ENCODE measurements at places on chromosomes 5 and 9.
A peak's percentile ranks its signal among the peaks of the same experiment; 100 is the strongest.

- DNase-seq = no peak
These were observed 7.2 kb upstream of the ARRDC3 start for GRCh38 chr5:91390268-91390667.

DNA sequence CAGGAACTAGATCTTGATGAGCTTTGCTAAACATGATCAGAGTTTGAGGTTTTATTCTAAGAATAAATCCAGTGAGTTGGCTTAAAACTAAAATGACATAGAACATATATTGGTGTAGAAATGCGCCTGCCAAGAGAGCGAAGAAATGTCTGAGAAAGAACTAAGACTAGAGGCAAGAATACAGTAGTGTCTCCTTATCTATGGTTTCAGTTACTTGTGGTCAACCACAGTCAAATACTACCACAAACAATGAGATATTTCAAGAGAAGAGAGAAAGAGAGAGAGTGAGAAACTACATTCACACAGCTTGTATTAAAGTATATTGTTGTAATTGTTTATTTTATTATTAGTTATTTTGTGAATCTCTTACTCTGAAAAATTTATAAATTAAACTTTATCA, 254.4 kb upstream of the CDH10 start:
- DNase-seq = no peak

GRCh38 chr5:142550471-142550870, 135.4 kb downstream of the FGF1 start:
- no peak for DNase-seq

GRCh38 chr9:134630861-134631260, 10.7 kb upstream of the COL5A1 start:
- no peak for DNase-seq

DNA sequence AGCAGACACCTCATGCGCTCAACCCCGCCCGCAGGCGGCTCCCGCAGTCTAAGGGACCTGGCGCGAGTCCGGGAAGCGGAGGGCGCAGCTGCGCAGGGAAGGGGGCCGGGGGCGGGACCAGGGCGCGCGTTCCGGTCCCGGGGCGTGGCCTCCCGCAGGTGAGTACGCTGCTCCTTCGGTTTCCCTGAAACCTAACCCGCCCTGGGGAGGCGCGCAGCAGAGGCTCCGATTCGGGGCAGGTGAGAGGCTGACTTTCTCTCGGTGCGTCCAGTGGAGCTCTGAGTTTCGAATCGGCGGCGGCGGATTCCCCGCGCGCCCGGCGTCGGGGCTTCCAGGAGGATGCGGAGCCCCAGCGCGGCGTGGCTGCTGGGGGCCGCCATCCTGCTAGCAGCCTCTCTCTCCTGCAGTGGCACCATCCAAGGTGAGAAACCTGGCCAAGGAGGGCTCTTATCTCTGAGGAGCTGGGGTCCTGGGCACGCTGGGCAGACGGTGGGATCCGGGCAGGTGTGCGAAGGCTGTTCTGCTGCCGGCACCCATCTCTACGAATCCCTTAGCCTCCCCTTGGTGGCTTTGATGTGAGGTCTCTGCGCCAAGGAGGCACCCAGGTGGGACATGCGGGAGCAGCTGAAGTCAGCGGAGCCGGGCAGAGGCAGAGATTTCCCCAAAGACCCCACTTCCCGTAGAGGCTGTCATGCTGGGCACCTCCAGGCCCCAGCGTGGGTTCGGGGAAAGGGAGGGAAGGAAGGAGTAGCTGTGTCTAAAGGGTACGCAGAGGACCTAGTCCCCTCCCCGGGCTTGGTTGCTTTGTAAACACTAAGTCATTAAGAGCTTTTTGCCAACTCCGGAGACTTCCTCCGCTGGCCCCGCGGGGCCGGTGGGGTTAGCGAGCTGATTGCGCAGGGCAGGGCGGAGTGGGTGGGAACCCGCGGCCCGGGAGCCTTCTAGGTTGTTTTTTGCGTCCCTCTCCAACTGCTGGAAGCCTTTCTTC, at the start of gene F2RL1:
F2RL1 (plus strand) TSS at position 187 of the 988 bp plus-strand sequence; CDS start at position 340, 153 bp downstream.
- DNase-seq = peak; percentile 60

DNA sequence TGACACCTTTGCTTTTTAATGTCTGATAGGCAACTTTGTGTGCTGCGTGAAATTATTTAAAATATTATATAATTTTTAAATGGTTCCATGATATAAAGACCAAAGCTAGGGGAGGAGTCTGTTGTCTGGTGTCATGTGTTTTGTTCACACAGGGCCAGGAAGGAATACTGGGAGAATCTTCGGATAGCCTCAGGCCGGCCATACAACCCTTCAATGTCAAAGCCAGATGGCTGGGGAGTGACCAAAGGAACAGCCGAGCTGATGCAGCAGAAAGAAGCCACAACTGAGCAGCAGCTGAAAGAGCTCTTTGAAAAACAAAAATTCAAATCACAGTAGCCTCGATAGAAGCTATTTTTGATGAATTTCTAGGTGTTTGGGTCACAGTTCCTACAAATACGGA, 19.2 kb downstream of the BHMT start:
- no peak for DNase-seq

DNA sequence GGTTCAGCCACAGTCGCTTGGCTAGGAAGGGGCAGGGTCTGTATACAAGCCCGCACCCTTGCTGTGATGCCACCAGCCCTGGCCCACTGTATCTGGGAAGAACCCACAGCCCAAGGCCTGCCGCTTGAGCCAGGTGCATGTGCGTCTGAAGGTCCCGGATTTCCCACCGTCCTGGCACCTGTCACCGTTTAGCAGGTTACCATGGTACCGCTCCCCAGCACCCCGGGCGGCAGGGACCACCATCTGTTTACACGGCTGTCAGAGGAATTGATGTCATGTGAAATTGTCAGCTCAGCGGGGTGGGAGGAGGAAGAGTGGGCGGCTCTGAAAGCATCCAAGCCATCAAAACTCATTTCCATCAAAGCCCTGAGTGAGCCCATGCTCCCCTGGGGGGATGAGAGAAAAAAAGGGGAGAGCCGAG, 92.7 kb downstream of the HRH2 start:
- peak; percentile 15 for DNase-seq

- no peak for DNase-seq
These were observed 26.9 kb downstream of the INVS start for GRCh38 chr9:100125910-100126309.

- no peak for DNase-seq
These were observed 27.3 kb downstream of the CNTFR start for GRCh38 chr9:34562135-34562745.

DNA sequence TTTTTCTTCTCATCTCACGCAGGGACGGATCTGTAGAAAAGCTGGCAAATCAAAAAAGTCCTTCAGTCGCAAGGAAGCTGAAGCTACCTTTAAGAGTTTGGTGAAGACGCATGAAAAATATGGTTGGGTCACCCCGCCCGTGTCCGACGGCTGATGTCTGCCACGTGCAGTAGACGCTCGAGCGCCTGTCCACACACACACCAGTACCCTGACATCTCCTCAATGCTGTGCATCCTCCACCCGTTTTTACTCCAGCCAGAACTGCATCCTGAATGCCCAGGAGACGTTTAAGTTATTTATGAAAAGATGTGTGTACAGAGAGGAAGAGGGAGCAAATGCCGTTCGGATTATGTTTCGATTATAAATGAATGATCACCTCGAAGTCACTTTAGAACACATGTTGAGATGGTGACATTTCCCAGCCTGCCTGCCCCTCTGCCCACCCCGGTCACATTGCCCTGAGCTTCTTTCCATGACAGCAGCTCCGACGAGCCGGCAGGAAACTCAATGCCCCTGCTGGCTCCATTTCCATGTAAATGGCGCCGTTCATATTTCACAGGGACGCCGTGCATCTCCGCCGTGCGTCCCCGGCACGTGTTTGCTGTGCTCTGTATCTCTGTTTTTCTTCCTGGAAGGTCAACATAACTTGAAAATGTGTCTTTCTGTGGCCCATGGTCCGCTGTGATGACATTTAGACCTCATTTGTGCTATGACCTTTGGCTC, 42.7 kb downstream of the UBE2QL1 start:
- no peak for DNase-seq

GRCh38 chr9:110802416-110803035, 133.9 kb downstream of the MUSK start:
- DNase-seq = no peak

DNA sequence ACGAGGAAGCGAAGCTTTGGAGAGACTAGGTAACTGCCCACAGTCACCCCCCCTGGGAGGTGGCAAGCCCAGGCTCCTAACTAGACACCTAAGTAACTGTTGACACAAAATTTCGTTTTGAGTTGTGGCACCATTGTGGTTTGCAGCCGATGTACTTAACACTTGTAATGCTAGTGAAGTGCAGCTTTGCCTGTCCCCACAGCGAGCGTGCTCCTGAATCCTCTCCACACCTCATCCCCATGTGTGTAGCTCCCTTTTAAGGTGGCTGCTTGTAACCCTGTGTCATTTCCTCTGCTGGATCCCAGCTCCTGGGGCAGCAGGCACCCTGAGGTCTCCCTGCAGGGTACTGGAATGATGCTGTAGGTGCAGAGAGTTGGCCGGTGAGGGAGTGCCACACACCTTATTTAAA, 114.9 kb downstream of the TRIO start:
- DNase-seq = no peak

- DNase-seq = peak; percentile 70
These were observed 19.3 kb downstream of the KCNIP1 start for GRCh38 chr5:170523142-170523551.

GRCh38 chr5:151006704-151007334, 13.6 kb upstream of the GPX3 start:
- DNase-seq = no peak

- no peak for DNase-seq
These were observed 85.5 kb upstream of the PPP1R26 start for GRCh38 chr9:135394131-135394530.

GRCh38 chr5:92741906-92742305, 839.1 kb downstream of the NR2F1-AS1 start:
- no peak for DNase-seq

- no peak for DNase-seq
These were observed 630.2 kb upstream of the DMAC1 start for GRCh38 chr9:8429768-8430167.

- no peak for DNase-seq
These were observed 17.3 kb downstream of the OLFM1 start for GRCh38 chr9:135104761-135105160.

DNA sequence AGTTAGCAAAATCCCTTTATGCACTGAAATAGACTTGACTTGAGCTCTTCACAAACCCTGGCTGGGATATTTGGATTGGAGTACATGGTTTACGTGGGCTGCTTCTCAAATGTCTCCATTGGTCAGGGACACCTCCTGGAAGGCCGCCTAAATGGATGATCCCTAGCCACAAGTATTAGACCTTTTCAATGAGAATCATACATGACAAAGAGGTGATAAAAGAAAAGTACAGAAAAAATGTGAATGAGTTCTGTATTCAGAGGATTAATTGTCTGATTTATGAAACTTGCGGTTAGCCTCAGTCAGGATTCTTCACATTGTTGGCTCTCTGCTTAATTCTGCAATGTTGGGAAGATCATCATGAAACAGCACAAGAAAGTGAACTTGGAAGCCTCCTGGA, 752.8 kb upstream of the ADAMTS16 start:
- no peak for DNase-seq
